Left forelimb (tissue), 1 donor: ENCODE measurements at places on chromosomes 6 and 20.

GRCh38 chr6:6689400-6690143, 101.1 kb downstream of the LY86 start:
- DNase-seq = no peak

- no peak for DNase-seq
These were observed 14.3 kb downstream of the B4GALT5 start for GRCh38 chr20:49699200-49699992.

- DNase-seq = peak; percentile 28
These were observed 59.8 kb upstream of the FNDC1 start for GRCh38 chr6:159109391-159109790.

- DNase-seq = no peak
These were observed 278.2 kb upstream of the SUPT3H start for GRCh38 chr6:45655745-45656476.

GRCh38 chr6:163777716-163778115, 363.2 kb downstream of the QKI start:
- DNase-seq = no peak

DNA sequence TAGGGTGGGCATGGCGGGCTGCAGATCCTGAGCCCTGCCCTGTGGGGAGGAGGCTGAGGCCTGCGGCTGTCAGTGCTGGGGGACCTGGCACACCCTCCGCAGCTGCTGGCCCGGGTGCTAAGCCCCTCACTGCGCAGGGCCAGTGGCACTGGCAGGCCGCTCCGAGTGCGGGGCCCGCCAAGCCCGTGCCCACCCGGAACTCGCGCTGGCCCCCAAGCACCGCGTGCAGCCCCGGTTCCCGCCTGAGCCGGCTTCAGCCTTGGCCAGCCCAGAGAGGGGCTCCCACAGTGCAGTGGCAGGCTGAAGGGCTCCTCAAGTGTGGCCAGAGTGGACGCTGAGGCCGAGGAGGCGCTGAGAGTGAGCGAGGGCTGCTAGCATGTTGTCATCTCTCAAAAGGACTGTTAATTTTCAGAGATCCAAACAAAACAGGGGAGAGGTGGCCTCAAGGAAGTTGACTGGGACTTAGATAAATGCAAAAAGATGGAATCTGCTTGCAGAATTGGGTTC, 74.5 kb upstream of the RBM24 start:
- no peak for DNase-seq

DNA sequence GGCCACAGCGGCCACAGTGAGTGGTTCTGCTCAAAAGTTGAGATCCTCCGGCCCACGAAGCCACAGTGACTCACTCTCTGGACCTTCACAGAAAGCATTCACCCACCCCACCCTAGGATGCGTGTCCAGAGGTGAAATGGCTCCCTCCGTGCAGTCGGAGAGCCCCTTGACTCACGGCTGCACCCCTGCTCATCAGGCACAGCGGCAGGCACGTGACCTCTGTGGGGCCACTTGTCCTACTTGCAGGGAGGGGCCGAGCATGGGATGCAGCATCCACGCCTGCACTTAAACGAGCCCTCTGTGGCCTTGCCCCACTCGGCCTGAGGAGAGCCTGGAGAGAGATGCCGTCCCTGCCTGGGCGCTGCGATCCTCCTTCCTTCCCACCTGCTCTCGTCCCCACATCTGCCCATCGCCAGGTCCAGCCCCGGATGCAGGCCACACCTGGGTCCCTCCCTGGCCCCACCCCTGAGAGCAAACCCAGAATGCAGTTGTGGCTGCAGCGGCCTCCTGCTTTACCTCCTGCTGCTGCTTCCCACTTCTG, 28.7 kb downstream of the NTSR1 start:
- DNase-seq = peak; percentile 53

DNA sequence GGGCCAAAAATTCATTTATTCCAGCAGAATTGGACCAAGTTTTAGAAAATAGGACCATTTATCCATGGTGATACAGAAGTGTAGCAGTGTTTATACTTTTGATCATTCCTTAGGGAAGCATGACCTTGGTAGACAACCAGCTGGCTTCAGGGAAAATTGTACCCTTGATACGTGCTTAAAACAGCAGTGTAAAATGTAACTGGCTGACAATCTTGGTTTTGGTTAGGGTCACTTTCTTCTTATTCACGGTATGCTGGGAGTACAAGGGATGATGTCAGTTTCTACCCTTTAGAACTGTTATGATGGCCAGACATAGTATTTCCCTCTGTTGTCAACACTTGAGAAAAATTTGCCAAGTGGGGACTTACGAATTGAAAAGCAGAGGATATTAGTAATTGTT, 157.1 kb downstream of the BCKDHB start:
- no peak for DNase-seq

- DNase-seq = no peak
These were observed 972.7 kb downstream of the PRIM2 start for GRCh38 chr6:58290177-58290576.

GRCh38 chr20:35296101-35296554, 3.9 kb upstream of the FAM83C start:
- DNase-seq = no peak

- no peak for DNase-seq
These were observed 30.4 kb downstream of the KIZ start for GRCh38 chr20:21156266-21156665.

DNA sequence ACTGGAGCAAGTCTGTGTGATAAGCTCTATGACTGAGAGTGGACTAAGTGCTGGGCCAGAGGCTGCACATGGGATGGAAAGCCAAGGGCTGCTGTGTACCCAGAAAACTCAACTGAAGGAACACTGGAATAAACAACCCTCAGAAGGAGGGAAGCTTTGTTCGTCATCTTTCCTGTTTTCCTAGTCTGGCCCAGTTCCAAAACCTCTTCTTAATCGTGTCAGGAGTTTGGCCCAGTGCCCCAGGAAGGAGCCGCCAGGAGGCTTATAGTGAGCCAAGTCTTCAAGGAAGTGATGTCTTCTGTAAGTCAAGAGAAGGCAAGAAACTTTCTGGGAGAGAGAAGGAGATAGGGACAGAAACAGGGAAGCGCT, 23.3 kb upstream of the TOP1 start:
- DNase-seq = peak; percentile 72

- no peak for DNase-seq
These were observed 512.8 kb upstream of the JARID2 start for GRCh38 chr6:14732844-14733757.

DNA sequence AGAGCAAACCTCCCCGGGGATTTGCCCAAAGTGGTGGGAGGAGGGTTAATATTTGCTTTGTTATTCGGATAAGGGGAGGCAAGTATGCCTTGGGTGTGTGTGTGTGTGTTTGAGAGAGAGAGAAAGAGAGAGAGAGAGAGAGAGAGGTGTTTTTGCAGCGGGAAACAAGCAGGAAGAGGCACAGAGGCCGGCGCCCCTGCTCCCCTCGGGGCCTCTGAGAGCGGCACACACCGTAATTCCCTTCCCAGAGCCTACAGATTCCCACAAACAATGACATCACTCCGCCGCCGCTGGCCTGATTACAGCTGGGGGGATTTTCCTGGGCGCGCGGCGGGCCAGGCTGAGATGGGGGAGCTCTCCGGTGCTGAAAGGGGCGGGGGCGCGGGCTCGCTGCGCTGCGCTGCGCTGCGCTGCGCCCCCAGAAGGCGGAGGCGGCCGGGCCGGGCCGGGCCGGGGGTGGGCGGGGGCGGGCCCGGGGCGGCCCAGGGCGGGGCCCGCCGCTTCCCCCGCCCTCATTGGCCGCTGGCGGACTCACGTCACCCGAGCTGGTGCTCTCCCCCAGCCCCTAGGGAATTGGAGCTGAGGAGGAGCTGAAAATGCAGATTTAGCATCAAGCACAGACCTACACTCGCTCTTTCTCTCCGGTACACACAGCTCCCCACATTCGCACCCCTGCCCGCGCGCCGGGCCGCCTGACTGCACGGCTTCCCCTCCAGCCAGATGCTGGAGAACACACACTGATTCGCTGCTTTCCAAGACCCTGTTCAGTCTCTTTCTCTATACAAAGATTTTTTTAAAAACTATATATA, at the start of gene PCSK2:
PCSK2 (plus strand) TSS at position 631 of the 809 bp plus-strand sequence. CDS start 266 bp downstream, outside the sequence.
- DNase-seq = peak; percentile 86

DNA sequence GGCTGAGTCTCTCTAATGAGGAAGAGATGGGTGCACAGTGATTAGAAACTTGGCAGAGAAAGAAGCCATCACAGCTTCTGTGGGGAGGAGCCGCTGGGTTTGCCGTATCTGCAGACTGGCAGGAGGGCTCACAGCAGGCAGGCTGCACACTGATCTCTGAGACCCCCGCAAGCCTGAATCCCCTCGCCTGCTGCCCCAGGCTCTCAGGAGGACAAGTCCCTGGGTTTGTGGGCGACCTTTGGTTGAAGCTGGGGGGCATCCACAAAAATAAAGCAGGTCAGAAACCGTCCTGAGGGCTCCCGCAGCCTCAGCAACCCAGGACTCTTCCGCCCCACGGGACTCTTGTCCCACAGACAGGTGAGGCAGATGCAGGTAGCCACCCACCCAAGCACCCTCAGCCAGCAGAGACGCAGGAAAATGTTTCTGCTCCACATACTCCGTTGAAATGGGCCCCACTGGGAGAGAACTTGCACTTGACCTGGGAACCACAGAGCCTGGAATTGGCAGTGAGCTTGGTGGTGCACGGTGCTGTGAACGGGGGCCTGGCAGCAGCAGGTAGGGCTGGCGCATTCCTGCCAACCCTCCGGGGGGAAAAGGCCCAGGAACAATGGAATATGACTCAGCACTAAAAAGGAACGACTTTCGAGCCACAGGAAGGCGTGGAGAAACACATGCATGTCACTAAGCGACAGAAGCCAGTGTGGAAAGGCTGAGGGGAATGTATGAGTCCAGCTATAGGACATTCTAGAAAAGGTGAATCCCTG, 89.9 kb downstream of the YTHDF1 start:
- peak; percentile 22 for DNase-seq

- DNase-seq = no peak
These were observed 10.6 kb downstream of the TEAD3 start for GRCh38 chr6:35486005-35486925.

- DNase-seq = no peak
These were observed 7.2 kb upstream of the THEMIS start for GRCh38 chr6:127907960-127908640.

GRCh38 chr20:50930976-50931305, 296 bp downstream of the ADNP start:
- DNase-seq = no peak

- no peak for DNase-seq
These were observed 182.5 kb downstream of the GMPR start for GRCh38 chr6:16420715-16421461.

GRCh38 chr20:53284256-53284655, 309.4 kb downstream of the ZNF217 start:
- no peak for DNase-seq

DNA sequence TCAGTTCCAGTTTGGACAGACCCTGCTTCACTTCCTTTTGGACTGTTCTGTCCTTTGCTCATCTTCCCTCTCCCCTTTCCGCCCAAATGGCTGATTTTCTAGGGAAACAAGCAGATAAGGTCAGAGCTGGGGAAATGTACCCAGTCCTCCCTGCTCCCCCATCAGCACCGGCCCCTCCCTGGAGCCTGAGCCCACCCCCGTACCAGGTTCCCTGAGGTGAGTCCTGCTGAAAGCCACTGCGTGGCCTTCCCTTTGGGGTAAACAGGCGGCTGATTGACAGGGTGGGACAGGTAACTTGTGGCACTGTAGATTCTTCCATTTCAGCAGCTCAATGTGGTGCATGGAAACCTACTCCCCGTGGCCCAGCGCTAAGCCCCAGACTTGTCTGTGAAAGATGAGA, 70.5 kb downstream of the NPEPL1 start:
- DNase-seq = peak; percentile 46

GRCh38 chr6:33585403-33586107, 5.5 kb upstream of the BAK1 start:
- DNase-seq = peak; percentile 89

GRCh38 chr20:12936020-12936419, 72.8 kb upstream of the SPTLC3 start:
- no peak for DNase-seq

DNA sequence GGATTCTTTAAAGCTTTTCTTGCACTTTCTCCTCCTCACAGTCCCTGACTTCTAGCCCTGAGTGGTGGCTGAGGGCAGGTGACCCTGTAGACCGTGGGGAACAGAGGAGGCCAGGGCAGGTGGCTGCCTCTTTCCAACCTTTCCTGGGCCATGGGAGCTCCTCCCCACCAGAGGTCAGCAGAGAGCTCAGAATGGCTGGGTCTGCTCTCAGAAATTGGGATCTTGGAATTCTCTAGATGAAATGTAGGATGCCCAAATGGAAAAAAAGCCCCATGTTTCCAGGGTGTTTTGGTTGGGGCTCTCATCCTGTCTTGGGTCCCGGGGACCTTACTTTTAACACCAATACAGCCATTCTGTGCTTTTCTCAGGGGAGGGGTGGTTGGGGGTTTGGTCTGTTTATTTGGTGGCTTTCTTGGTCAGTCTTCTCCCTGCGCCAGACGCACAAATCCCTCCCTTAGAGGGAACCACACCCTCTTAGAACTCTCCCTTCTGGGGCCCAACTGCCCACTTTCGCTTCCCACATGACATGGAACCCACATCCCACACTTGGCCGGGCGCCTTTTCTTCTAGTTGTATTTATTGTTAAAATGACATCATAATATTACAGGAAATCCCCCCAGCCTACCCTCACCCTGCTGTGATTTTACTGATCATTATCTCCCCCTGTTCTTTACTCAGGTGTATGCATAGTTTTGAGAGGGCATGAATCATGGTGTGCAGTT, 17.9 kb downstream of the GNAS start:
- peak; percentile 80 for DNase-seq

DNA sequence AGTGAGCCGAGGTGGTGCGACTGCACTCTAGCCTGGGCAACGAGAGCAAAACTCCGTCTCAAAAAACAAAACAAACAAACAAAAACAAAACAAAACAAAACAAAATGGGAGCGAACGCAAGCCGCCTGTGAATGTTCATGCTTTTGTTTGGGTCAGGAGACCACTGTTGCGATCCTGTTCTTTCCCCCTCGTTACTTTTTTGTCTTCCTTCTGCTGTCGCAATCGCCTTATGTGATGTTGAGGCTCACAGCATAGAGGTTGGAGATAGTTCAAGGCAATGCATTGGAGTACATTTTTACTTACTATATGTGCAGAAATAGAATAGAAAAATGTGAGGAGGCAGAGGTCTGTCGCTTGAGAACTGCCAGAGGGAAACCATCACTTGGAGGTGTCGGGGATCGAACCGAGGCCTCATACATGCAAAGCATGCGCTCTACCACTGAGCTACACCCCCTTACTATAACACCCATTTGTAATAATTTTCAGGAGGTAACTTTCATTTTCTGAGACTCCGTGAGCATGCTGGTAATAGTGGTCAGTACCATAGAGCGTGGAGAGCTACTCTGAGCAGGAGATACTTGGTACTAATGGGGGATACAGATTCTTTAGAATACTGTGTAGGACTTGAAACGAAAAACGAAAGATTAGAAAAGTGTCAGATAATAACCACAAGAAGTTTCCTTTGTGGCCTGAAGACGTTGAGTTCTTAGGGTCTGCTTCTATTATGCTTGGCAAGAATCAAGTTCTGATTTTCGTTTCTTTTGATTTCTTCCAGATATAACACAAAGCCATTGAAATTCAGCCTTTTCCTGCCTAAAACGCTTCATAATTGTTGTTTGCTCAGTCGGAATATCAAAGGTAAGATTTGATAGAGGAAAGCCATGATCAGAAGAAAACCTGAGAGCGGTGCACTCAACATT, 121.1 kb downstream of the TRIM27 start:
- no peak for DNase-seq

- DNase-seq = no peak
These were observed 113.4 kb upstream of the BEND3 start for GRCh38 chr6:107228754-107229153.

- no peak for DNase-seq
These were observed 52.6 kb upstream of the GCM1 start for GRCh38 chr6:53201270-53201669.

- DNase-seq = no peak
These were observed 56.7 kb downstream of the TRIM27 start for GRCh38 chr6:28867086-28867409.

GRCh38 chr20:42378826-42379225, 760.6 kb upstream of the CHD6 start:
- no peak for DNase-seq

GRCh38 chr6:149901444-149902140, 3.7 kb upstream of the RAET1E start:
- no peak for DNase-seq
